ENCODE measurements at places on chromosomes 7 and 10. TPM values are rescaled to one million over a fixed set of nuclear protein-coding genes. Genes with fewer than 3 reads are reported as not detected.

DNA sequence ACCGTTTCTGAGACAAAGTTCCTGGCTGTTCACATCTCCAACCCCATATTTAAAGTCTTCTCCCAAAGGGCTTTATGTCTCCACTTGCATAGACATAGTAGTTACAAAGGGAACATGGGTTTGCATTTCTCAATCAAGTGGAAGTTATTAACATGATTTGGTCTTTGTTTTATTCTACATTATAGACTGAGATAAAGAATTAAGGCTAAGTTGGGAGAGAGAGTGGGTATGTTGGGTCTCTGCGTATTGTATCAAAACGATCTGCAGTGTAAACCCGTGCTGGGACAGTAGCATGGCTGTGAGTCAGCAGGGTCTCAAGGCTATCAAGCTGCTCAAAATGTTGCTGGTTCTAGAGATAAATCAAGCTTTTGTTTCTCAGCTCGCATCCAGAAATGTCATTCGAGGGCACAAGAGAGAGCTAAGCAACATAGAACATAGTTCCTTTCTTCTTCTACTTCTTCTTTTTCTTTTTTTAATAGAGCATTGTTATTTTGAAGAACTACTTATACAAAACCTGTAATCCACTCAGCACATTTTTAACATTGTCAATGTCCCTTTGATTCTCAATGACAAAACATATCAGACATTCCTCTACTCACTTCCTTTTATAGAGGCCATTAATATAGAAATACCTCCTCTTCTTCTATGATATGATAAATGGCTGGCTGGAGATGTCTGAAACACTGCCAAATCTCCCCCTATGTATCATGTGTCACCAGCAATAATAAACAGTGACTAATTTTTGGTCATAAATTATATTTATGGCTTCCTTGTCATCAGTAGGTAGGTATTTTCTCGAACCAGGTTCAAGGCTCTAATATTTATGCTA is 34.5 kb upstream of the RHOBTB1 start:
- peaks cover 2% of the 10 kb centered on the region for H3K4me1 ChIP-seq
- H3K36me3 ChIP-seq: no peaks in the 10 kb centered on the region
- DNase-seq: peak; percentile 69

GRCh38 chr10:44863344-44864047 is 47.6 kb upstream of the TMEM72 start:
- no peaks in the 10 kb centered on the region for H3K36me3 ChIP-seq
- DNase-seq: no peak
- H3K4me1 ChIP-seq: peaks cover 15% of the 10 kb centered on the region
- H3K27ac ChIP-seq: no peak overlapping the region

ANKRD7 gene
- total RNA-seq: 2.8 TPM

DNA sequence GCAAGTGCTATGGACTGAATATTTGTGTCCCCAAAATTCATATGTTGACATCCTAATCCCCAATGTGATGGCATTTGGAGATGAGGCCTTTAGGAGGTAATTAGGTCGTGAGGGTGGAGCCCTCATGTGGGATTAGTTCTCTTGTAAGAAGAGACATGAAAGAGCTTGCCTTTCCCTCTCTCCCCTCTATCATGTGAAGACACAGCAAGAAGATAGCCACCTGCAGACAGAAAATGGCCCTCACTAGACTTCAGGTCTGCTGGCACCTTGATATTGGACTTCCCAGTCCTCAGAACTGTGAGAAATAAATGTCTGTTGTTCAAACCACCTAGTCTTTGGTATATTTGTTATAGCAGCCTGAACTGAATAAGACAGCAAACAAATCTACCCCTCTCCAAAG is 75.1 kb upstream of the TBX20 start:
- no peaks in the 10 kb centered on the region for H3K27me3 ChIP-seq
- DNase-seq: no peak
- no peaks in the 10 kb centered on the region for H3K4me1 ChIP-seq
- no peak overlapping the region for H3K4me3 ChIP-seq
- H3K36me3 ChIP-seq: no peaks in the 10 kb centered on the region
- H3K27ac ChIP-seq: no peak overlapping the region

DNA sequence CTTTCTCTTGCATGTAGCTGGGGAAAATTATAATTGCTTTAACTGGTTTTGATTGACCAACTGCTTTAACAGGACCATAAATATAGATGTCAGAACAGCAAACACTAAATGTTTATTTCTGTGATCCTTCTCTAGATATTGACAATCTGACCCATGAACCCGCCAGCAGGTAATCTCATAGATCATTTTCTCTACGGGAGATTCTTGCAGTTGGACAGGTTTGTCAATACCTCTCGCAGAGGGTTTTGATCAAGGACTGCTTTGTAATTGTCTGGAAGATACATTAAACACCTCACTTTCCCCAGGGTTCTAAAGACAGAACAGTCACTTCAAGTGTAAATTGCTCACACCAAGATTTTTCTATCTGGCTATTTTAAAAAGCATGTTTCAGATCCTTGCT is 235.8 kb upstream of the RHOBTB1 start:
- H3K27me3 ChIP-seq: no peaks in the 10 kb centered on the region
- H3K27ac ChIP-seq: no peak overlapping the region
- no peaks in the 10 kb centered on the region for H3K36me3 ChIP-seq
- peaks cover 2% of the 10 kb centered on the region for H3K4me1 ChIP-seq

- peak; percentile 62 for DNase-seq
- H3K4me3 ChIP-seq: no peak overlapping the region
- H3K36me3 ChIP-seq: no peaks in the 10 kb centered on the region
- H3K4me1 ChIP-seq: no peaks in the 10 kb centered on the region
- no peaks in the 10 kb centered on the region for H3K27me3 ChIP-seq
Measured at GRCh38 chr10:60237977-60238758, 151.5 kb downstream of the ANK3 start.

CTBP2 gene
- 73.3 TPM for total RNA-seq

- no peaks in the 10 kb centered on the region for H3K36me3 ChIP-seq
- H3K27me3 ChIP-seq: no peaks in the 10 kb centered on the region
- no peak overlapping the region for H3K4me3 ChIP-seq
- no peak overlapping the region for H3K27ac ChIP-seq
Measured at GRCh38 chr7:138137423-138138171, 61.3 kb downstream of the AKR1D1 start.

DNA sequence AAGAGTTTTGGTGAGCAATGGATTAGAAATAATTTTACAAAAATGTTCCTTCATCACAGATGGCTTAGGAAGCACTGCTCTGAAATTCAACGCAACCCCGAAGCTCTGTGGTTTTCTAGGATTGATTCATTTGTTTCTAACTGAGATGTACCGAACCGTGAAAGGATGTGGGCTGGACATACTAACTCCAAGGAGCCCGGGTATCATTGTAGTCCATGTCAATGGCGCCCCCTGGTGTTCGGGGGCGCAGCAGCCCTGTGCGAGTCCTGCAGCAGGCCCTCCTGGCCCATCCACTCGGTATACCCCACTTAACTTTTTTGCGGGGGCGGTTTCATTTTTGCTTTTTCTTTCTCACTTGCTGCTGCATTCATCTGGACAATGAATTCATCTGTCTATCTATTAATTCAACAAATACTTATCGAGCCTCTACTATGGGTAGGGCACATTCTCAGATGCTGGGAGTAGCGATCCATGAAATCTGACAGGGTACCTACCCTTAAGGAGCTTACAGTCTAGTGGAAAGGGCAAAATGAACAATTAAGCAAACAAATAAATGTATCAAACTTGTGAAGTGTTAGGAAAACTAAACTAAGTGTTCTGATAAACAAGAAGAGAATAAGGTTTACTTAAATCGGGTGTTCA is 25.2 kb upstream of the ITPRID1 start:
- no peaks in the 10 kb centered on the region for H3K27me3 ChIP-seq
- H3K27ac ChIP-seq: no peak overlapping the region
- H3K36me3 ChIP-seq: no peaks in the 10 kb centered on the region
- no peak overlapping the region for H3K4me3 ChIP-seq

CALHM3 gene
- total RNA-seq: not detected

DNA sequence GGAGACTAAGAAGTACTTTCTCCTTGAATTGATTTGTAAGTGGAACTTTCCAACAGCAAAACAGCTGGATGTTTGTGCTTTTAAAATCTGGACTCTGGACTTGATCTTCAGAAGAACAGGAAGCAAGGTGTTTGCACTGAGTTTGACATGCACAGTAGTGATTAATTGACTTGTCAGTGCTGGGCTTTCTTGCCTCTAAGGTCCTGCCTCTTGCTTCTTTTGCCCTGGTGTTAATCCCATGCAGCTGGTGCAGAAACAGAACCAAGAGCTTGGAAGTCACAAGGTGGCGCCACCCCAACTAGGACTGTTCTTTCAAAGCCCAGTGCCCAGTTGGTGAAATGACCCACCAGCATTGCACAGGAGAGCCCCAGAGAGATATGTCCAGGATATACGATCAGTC is 66.8 kb upstream of the SEPHS1 start:
- H3K4me3 ChIP-seq: no peak overlapping the region
- H3K4me1 ChIP-seq: no peaks in the 10 kb centered on the region
- H3K36me3 ChIP-seq: no peaks in the 10 kb centered on the region
- DNase-seq: peak; percentile 12

DNA sequence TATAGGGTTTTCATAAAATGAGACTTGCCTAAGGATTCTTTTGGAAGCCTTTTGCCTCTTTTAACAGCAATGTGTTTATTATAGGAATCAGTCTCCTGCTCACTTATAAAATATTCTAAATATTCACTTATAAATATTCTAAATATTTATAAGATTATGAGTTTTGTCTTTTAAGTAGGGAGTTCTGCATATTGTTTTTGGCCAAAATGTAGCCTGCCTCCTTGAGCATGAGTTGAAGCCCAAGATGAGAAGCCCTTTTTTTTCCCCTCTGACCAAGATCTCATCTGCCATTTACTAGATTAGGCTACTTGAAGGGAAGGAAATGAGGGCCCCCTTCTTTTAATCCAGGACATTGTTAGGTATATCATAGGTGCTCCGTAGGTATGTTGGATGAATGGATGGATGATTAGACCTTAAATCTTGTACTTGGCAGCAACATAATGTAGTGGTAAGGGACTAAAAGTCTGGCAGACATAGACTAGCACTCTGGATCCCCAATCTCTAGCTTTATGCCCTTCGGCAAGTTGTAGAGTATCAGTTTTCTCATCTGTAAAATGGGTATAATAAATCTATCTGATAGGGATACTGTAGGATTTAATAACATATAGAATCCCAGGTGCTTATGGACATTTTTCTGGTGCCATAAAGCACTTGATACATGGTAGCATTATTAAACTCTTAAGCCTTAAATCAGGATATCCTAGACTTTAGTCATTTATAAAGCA is 59.1 kb downstream of the ARID5B start:
- DNase-seq: no peak
- H3K36me3 ChIP-seq: peaks cover 4% of the 10 kb centered on the region
- peaks cover 5% of the 10 kb centered on the region for H3K4me1 ChIP-seq
- H3K27me3 ChIP-seq: no peaks in the 10 kb centered on the region

DNA sequence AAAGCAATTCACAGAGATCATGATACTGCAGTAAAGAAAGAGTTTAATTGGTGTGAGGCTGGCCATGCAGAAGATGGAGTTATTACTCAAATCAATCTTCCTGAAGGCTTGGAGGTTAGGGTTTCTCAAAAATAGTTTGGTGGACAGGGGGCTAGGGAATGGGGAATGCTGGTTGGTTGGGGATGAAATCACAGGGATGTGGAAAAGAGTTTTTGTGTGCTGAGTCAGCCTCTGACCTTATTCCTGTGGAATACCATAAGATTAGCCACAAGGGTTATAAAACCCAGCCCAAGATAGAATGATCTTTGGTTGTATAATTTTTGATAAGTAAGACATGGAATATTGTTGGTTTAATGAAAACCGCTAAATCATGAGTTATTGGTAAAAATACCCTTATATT is 764.3 kb downstream of the TYW1 start:
- no peak overlapping the region for H3K27ac ChIP-seq
- H3K27me3 ChIP-seq: no peaks in the 10 kb centered on the region
- no peak overlapping the region for H3K4me3 ChIP-seq
- H3K36me3 ChIP-seq: no peaks in the 10 kb centered on the region

GRCh38 chr7:71739520-71740173 is 607.7 kb downstream of the GALNT17 start:
- H3K27ac ChIP-seq: no peak overlapping the region
- H3K36me3 ChIP-seq: no peaks in the 10 kb centered on the region
- H3K4me1 ChIP-seq: no peaks in the 10 kb centered on the region

DNA sequence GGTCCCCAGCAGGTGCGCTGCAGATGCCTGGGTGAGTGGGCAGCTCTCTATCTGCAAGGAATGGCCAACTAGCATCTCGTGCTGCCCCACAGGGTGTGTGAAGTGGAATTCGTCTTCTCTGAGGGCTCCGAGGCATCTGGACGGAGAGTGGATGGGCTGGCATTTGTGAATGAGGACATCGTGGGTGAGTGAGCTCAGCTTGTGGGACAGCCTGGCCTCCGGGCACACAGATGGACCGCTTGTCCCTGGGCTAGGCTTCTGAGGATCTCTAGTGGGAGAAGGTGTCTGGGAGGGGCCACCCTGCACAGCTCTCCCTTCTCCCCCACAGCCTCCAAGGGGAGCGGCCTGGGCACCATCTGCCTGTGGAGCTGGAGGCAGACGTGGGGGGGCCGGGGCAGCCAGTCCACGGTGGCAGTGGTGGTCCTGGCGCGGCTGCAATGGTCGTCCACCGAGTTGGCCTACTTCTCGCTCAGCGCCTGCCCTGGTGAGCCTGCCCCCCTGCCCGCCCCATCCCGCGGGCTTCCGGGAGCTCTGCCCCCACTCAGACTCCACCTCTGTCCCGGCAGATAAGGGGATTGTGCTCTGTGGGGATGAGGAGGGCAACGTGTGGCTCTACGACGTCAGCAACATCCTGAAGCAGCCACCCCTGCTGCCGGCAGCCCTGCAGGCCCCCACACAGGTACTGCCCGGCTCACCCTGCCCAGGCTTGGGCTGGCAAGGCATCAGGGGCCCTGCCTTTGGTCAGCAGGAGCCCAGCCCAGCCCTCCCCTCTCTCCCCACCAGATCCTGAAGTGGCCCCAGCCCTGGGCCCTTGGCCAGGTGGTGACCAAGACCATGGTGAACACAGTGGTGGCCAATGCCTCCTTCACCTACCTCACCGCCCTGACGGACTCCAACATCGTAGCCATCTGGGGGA is 6.3 kb downstream of the POLR2J start:
- H3K4me3 ChIP-seq: no peak overlapping the region
- no peaks in the 10 kb centered on the region for H3K27me3 ChIP-seq
- DNase-seq: no peak
- peaks cover 20% of the 10 kb centered on the region for H3K36me3 ChIP-seq
- no peak overlapping the region for H3K27ac ChIP-seq
- H3K4me1 ChIP-seq: no peaks in the 10 kb centered on the region

GRCh38 chr10:22324893-22325271 is 4.0 kb downstream of the BMI1 start:
- H3K36me3 ChIP-seq: peaks cover 3% of the 10 kb centered on the region
- H3K4me3 ChIP-seq: peak overlapping the region; percentile 68
- no peak for DNase-seq

DNA sequence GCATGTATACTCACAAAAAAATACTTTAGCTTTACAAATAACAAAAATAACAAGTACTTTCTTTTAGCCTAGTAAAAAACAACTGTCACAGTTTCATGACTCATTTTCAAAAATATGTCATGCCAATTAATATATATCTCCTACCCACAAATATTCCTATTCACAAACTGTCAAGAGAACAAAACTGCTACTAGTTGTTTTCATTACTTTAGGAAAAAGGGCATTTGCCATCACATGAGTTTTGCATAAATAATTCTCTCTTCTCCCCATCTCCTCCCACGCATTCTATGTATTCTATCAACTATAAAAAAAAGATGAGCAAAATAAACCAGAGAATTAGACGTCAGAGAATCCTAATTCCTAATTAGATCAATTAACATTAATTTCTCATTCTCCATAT is 87.6 kb downstream of the PIP4K2A start:
- peaks cover 28% of the 10 kb centered on the region for H3K4me1 ChIP-seq
- no peak overlapping the region for H3K27ac ChIP-seq
- DNase-seq: no peak
- no peaks in the 10 kb centered on the region for H3K36me3 ChIP-seq
- no peaks in the 10 kb centered on the region for H3K27me3 ChIP-seq

- no peak overlapping the region for H3K27ac ChIP-seq
- DNase-seq: peak; percentile 72
- no peaks in the 10 kb centered on the region for H3K36me3 ChIP-seq
- H3K27me3 ChIP-seq: no peaks in the 10 kb centered on the region
Measured at GRCh38 chr10:30028006-30028737, 31.2 kb downstream of the JCAD start.
